ENCODE measurements at places on chromosomes 16 and 17.
A peak's percentile ranks its signal among the peaks of the same experiment; 100 is the strongest.

DNA sequence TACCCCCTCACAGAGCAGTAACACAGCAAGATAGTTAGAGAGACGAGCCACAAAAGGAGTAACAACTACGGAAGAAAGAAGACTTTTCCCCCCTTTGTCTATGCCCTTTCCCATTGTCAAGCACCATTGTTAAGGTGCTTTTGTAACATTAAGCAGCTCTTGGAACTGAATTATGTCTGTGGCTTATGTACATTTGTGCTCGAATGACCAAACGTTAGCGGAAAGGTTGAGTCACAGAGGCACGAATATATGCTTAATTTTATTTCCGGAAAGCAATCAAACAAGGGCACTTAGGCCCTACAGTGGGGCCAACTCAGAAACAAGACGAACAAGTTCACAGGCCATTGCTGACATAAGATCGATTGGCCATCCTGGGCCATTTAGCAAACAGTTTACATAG is 109.5 kb downstream of the ANKFN1 start:
- no peaks in the 10 kb centered on the region for H3K4me1 ChIP-seq
- H3K27me3 ChIP-seq, result no peaks in the 10 kb centered on the region
- no peak overlapping the region for H3K4me3 ChIP-seq
- no peaks in the 10 kb centered on the region for H3K36me3 ChIP-seq

GRCh38 chr16:66847533-66848067 is 3.4 kb downstream of the CA7 start:
- peaks cover 21% of the 10 kb centered on the region for H3K4me1 ChIP-seq
- no peak for DNase-seq
- peaks cover 66% of the 10 kb centered on the region for H3K27me3 ChIP-seq
- H3K4me3 ChIP-seq, result no peak overlapping the region
- H3K27ac ChIP-seq, result no peak overlapping the region
- no peaks in the 10 kb centered on the region for H3K36me3 ChIP-seq

DNA sequence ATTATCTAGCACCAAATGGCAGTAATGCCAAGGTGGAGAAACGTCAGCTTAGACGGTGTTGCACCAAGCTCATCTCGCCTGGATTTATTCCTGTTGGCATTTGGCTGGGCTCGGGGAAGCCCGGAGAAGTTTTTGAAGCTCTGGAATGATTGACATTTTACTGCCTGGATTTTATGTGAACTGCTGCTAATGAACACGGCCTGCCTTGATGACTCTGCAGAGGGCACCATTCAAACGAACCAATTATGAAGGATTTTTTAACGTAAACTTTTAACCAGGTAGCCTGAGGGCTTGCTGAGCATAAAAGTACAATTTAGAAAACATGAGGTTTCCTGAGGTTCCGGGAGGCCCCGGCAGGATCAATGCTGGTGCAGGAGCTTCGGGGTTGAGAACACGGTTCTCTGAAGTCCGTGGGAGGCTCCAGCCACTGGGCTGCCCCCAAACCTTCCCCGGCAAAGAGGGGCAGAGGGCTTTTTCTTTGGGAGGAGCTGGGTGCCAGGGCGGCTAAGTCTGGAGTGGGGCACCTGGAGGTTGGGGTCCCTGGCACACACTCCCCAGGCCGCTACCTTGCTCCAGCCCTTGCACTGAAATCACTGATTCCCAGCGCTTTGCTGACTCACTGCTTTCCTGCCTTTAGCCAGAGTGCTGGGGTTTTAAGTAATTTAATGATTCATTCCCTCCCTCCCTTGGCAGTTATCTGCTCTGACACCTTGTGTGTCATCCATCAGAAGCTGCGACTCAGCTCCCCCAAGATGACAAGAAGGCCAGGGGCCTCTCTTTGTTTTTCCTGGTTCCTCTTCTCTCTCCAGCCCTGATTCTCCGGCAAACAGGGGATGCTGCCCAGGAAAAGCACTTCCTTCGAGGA is 161.2 kb upstream of the IRX3 start:
- H3K27me3 ChIP-seq, result peaks cover 49% of the 10 kb centered on the region
- no peak overlapping the region for H3K4me3 ChIP-seq

GRCh38 chr16:89337965-89338364 is 120.5 kb downstream of the ZNF778 start:
- H3K4me1 ChIP-seq, result peaks cover 38% of the 10 kb centered on the region
- H3K4me3 ChIP-seq, result no peak overlapping the region
- no peaks in the 10 kb centered on the region for H3K27me3 ChIP-seq
- H3K27ac ChIP-seq, result no peak overlapping the region

DNA sequence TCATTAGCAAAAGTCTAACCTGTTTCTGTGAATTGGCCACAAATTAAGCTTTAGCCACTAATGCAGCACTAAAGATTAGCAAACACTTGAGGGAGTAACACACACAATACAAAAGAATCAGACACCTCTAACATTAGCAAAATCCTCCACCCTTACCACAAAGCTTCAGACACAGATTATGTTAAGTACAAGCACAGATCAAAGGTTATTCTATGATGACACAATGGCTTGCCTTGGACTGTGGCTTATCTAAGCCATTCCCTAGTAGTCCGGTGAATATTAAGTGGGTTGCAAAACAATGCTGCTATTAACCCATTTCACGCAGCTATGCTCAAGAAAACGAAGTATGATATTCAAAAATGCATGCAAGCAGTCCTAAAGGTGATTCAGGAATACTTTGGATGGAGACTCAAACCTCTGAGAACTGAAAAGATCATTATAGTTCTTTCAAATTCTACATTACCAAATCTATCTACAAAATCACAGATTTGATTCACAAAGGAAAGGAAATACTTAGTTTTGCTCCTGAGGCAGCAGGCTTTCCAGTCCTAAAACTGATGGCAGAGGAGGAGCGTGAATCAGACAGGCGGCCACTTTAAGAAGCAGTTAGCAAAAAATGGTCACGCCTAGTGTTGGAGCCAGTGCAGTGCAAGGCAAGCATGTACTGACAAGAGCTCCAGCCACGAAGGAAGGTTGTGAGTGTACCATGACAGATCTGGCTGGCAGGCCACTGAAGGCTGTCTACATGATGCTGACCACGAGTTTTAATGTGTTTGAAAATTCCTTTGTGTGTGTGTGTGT is 67.2 kb downstream of the PARN start:
- peaks cover 4% of the 10 kb centered on the region for H3K4me1 ChIP-seq
- DNase-seq, result peak; percentile 39
- no peaks in the 10 kb centered on the region for H3K27me3 ChIP-seq
- peaks cover 3% of the 10 kb centered on the region for H3K36me3 ChIP-seq
- no peak overlapping the region for H3K27ac ChIP-seq

GRCh38 chr17:39080421-39081078 is 70.9 kb downstream of the PLXDC1 start:
- peaks cover 4% of the 10 kb centered on the region for H3K27me3 ChIP-seq
- H3K4me3 ChIP-seq, result no peak overlapping the region
- H3K27ac ChIP-seq, result no peak overlapping the region
- H3K36me3 ChIP-seq, result peaks cover 32% of the 10 kb centered on the region
- no peak for DNase-seq
